Urinary bladder (tissue), 4 donors: ENCODE measurements at places on chromosomes 7 and 10. TPM values are rescaled to one million over a fixed set of nuclear protein-coding genes. Genes with fewer than 3 reads are reported as not detected.

DNA sequence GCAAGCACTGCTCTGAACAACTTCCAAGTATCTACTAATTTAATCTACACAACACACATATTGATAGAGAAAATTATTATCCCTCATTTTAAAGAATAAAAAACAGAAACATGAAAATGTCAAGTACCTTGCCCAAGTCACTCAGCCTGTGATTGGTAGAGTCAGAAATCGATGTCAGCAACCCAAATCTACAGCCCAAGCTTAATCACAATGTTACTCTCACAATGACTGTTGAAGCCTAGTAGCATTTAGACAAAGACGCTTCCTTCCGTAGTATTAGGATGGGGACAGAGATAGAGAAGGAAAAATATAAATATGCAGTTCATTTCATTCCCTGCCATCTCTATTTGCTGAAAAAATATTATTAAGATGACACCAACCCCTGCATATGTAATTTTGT is 242.5 kb downstream of the ELMO1 start:
- no peak for DNase-seq

DNA sequence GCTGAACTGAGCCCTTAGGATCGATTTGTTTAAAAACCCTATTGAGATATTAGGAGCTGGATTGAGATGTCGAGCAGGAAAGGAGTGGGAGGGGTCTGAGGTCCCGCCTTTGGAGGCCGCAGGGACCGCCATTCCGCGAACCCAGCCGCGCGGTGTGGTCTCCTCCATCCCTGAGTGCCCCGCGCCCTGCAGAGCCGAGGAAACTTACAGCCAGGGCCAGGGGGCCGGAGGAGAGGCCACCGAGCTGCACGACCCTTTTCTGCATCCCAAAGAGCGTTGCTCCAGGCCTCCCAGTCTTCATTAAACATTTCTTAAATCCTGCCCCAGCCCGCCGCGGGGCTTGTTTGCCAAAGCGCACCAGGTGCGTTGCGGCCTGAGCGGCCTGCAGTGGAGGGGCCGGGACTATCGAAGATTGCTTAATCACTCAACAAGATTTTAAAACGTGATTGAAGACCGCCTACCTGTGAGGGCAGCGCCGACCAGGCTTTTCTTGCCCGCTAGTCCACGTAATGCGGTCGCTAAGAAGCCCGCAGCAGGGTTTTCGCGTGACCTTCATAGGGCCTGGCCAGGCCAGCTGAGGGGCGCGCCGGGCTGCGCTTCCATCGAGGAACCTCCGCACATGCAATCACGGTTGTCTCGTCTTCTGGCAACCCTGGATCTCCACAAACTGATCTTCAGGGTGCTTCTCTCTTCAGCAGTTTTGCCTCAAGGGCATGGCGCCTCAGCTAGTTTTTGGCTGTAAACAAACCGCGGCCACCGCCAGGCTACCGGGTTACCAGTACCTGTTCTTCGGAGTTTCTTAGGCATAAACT is 2.0 kb upstream of the CTBP2 start:
- no peak for DNase-seq

DNA sequence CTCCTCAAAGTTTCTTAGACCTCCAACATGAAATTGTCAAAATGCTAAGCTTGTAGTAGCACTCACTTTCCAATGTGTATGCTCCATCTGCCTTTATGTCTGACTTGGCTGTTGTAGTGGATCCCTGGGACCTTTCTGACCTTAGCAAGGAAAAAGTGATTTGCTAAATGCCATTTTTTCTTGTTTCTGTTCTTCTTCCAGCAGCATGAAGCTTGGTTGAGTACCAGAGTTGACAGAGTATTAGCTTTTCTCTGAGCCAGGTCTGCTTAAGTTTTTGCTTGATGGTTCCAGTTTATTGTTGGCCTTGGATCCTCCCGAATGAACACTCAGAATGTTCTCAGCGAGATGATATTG is 168.7 kb downstream of the SND1 start:
- DNase-seq, result no peak

GRCh38 chr10:1102416-1102815 is 46.2 kb downstream of the WDR37 start:
- DNase-seq, result no peak

DNA sequence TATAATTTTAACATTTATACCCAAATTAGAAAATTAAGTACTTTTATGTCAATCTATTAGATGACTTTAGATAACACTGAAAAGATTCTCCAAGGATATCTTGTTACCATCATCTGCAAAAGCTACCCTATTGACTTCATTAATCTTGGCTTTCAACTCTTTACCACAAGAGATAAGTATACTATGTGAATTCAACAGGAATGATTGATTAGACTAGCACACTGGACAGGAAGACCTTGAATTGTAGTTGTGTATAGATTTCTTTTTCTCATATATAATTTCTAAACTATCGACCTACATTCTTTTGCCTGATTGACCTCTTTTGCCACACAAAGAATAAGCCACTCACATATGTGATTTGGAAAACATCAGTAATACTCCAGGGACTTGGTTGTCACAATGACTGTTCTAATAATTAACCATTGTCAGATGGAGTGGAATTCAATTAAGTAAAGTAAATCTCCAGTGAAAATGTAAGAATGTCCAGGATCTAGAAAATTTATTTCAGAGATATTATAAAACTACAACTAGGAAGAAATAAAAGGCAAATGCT is 1132.0 kb downstream of the SORCS1 start:
- no peak for DNase-seq

DNA sequence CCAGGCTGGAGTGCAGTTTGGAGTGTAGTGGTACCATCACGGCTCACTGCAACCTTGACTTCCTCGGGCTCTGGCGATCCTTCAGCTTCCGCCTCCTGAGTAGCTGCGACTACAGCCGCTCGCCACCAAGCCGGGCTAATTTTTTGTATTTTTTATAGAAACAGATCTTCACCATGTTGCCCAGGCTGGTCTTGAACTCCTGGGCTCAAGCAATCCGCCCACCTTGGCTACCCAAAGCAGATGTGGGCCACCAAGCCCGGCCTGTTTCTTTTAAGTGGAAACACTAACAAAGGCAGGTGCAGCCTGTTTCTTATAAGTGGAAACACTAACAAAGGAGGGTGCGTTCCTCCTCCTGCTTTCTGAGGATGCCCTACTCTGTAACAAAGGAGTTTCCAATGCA is 18.2 kb downstream of the PRF1 start:
- DNase-seq, result no peak

- no peak for DNase-seq
Measured at GRCh38 chr7:137983323-137984008, 18.4 kb downstream of the CREB3L2 start.

DNA sequence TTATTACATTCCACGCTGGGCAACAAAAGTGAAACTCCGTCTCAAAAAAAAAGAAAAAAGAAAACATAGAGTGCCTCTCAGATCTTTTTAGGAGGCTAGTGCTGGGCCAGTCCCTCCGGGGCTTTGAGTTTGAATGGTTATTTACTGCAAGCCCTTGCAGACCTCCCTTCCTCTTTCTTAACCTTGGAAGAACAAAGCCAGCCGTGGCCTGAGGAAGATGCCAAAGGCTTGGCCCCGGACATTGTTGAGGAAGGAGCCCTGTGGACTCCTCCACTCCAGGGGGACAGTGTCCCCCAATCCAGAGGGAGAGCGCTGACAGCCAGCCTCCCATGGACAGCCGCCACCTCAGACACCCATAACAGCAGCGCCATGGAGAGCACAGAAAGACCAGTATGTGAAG is 5.0 kb downstream of the TSPAN33 start:
- no peak for DNase-seq

DNA sequence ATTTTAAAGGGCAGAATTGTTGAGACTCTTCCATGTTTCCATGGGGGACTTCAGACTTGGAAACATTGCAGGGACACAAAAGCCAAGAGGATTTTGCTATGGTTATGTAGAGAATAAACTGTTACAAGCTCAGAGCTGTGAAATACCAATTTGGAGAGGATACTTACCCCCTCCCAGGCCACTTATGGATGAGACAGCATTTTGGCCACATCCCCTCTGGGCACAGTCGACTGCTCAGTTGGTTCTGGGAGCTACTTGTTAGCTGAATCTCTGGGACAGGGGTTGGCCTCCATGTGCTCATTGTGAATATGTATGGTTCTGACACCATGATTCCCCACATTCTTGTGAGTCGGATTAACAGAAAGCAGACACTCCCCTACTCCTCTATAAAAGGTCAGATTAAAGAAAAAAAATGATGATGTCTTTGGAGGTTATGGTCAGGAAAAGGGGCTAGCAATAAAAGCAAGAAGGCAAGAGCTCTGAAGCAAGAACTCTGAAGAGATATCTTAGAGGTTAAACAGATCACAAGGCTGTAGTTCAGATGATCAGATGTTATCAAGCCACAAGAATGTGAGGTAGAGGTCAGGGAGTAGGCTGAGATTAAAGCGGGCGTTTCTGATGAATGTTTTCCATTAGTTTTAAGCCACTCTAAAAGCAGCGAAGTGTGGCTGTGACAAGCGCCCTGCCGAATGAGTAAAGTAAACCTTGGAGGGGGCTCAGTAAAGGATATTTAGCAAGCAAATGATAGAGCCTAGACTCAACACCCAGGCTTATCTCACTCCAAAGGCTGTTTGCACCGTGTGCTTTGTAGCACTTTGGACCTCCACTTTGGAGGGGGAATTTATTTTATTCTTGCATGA is 17.2 kb downstream of the STAMBPL1 start:
- no peak for DNase-seq

DNA sequence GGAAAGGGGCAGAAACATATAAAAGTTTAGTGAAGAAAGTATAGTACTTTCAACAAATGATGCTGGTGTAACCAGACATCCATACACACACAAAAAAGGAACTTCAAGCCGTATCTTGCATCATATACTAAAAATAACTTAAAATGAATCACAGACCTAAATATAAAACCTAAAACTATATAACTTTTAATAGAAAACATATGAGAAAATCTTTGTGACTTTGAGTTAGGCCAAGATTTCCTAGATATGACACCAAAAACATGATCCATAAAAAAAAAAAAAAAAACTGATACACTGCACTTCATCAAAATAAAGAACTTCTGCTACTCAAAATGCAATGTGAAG is 40.9 kb downstream of the NUDCD3 start:
- DNase-seq, result no peak

DNA sequence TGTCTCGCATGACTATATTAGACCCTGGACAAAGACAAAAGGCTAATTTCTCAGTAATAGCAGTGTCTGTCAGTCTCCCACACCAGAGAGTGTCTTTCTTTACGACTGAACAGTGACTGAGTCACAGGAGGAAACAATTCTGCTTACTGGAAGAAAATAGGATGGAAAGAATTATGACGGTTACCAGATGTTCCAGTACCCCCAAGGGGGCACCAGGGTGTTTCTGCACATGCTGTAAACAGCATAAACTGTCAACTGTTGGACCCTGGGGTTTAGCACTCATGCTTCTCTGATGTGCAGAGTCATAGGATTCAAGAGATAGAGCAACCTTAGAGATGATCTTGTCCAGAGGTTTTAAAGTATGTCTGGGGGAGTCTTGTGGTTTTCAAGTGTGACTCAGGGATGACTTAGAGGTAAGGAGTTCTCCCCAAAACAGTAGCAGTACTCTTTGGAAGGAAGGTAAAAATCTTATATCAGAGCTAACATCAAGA is 291.7 kb downstream of the THSD7A start:
- DNase-seq, result no peak

GRCh38 chr10:13268841-13269240 is 31.0 kb downstream of the PHYH start:
- no peak for DNase-seq

- DNase-seq, result no peak
Measured at GRCh38 chr7:105690325-105690945, 109.1 kb upstream of the EFCAB10 start.

GRCh38 chr10:62243647-62243997 is 25.0 kb downstream of the RTKN2 start:
- DNase-seq, result no peak

- no peak for DNase-seq
Measured at GRCh38 chr7:78490524-78490923, 692.0 kb downstream of the PHTF2 start.

DNA sequence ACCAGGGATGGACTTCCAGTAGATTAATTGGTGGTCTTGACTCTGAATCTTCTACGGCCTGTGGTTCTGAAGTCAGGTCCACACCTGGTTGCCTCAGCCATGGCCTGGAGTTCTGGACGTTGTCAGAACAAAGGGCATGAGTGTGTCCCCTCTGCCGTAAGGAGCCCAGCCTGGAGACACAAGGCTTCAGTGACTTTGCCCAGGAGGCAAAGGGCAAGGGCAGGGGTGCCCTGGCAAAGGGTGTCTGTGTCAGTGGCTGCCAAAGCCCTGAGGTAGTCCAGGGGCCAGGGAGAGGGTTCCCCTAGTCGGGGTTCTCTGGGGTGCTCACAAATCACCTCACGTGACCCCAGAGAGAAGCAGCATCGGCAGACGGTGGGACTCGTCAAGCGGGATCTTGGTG is 273.2 kb upstream of the ZNF32 start:
- DNase-seq, result no peak

GRCh38 chr10:103800789-103801540 is 54.4 kb downstream of the SH3PXD2A start:
- no peak for DNase-seq

DNA sequence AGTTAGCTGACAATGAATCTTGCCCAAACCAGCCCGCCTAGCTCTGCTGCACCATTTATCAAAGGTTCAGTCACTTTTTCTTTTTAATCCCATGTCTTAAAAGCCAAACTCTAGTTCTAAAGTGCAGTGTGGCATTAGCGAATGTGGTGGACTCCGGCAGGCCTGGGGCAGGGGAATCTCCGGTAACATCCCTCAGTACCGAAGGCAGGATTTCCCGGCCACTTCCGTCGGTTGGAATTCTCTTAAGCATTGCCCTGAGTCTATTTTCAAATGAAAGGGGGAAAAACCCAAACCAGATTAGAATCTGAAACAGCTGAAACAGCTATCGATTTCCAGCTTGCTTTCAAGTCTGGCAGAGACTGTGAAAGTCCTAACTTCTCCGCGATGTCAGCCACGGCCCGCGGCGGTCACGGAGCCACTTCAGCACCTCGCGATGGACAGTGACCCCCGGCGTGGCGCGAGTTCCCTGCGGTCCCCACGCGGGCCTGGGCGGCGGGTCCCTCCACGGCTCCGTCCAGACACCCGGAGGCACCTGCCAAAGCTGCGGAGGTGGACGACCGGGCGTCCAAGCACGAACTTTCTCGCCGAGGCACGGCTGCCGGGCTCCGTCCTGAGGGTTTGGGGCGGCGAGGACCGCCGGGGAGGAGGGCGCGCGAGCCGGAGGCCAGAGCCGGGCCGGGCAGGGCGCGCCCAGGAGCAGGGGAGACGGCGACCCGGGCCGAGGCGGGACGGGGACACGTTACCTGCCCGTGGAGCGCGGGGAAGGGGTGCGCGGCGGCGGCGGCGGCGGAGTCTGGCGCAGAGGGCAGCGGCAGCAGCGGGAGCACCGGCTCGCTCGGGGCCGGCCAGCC is 745 bp downstream of the TCERG1L start:
- DNase-seq, result no peak

- no peak for DNase-seq
Measured at GRCh38 chr10:71810048-71810750, 36.9 kb upstream of the VSIR start.

- no peak for DNase-seq
Measured at GRCh38 chr7:25391295-25391861, 163.1 kb upstream of the NPVF start.

GIMAP1 gene
- polyA plus RNA-seq, result 8.0 TPM

CPA4 gene
- not detected for polyA plus RNA-seq

PCDH15 gene
- polyA plus RNA-seq, result 0.03 TPM

CYP26C1 gene
- polyA plus RNA-seq, result not detected

CRPPA gene
- polyA plus RNA-seq, result 0.99 TPM

TRIM73 gene
- 3.1 TPM for polyA plus RNA-seq

TFEC gene
- polyA plus RNA-seq, result 0.96 TPM

NXPH1 gene
- 0.14 TPM for polyA plus RNA-seq

NAT16 gene
- not detected for polyA plus RNA-seq

SLC26A3 gene
- 0.03 TPM for polyA plus RNA-seq

STEAP4 gene
- polyA plus RNA-seq, result 23.8 TPM
